ENCODE measurements at places on chromosomes 7 and 10.

DNA sequence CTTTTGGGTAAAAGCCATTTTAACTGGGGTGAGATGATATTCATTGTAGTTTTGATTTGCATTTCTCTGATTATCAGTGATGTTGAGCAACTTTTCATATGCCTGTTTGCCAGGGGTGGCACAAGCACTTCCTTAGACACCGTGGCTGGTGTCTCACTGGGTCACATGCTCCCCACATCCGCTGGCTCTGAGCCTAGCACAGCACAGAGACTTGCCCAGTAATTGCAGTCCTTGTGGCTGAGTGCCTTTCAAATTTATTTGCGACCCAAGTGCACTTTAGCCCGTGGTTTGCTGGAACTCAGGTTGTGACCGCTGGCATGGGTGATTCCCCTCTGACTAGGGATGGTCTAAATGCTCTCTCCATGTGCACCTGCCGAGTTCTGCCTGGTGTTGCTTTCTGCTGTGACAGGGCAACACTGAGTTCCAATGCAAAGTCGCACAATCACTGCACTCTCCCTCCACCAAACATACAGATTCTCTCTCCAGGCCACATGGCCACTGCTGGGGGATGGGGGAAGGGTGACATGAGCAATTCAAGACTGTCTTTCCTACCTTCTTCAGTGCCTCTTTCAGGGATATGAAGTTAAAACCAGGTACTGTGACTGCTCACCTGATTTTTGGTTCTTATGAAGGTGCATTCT is 66.5 kb downstream of the ZNF277 start:
- no peak for DNase-seq

DNA sequence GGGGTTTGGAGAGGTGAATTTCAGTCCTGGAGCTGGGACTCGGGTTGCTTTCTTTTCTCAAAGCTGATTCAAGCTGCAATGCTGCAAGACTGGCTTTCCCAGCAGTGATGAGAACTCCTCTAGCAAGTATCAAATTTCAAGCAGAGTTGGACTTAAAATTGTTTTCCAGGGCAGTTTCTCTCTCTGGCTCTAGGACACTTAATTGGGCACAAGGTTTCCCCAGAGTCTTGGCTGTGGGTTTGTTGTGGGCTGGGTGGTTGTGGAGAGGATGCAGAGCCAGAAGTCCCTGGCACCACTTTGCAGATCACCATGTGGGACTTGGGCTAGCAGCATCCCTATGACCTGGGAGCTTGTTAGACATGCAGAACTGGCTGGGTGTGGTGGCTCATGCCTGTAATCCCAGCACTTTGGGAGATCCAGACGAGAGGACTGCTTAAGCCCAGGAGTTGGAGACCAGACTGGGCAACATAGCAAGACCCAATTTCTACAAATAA is 16.8 kb downstream of the AKR1B15 start:
- no peak for DNase-seq

DNA sequence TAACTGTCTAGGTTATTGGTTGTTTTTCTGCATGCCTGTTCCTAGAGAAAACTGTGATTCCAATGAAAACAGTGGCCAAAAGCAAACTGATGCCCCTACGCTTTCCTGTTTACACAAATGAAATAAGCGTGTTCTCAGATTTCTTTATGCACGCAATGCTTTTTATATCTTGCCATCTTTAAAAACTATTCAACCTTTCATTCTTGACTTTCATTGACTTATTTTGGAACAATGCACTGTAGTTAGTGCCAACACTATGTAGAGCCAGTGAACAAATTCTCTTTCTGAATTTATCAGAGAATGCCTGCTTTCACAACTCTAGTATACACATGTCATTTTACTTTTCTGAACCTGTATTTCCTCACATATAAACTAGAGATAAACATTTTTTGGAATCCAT is 86.6 kb downstream of the CABCOCO1 start:
- DNase-seq: no peak

DNA sequence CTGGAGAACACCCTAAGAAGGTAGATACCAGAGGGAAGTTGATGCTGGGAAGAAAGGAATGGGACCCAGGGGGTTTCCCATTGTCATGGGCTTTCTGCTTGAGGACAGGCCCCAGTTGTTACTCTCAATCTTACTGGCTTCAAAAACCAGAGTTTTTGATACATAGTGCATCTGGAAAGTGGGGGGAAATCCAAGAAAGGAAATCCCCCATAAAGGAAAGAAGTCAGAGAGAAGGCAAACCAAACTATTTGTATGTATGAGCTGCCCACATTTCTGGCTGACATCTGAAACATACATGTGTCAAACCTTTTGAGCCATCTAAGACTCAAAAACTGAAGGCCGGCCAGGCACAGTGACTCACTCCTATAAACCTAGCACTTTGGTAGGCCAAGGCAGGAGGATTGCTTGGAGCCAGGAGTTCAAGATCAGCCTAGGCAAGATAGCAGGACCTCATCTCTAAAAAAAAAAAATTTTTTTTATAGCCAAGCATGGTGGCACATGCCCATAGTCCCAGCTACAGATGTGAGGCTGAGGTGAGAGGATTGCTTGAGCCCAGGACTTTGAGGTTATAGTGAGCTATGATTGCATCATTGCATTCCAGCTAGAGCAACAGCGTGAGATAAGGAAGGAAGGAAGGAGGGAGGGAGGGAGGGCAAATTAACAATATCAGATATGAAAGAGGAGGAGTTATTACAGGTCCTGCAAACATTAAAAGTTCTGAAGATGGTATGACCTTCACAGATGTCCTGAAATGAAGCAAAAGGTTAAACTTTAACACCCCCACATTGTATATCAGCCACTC is 6.7 kb upstream of the COA1 start:
- no peak for DNase-seq

DNA sequence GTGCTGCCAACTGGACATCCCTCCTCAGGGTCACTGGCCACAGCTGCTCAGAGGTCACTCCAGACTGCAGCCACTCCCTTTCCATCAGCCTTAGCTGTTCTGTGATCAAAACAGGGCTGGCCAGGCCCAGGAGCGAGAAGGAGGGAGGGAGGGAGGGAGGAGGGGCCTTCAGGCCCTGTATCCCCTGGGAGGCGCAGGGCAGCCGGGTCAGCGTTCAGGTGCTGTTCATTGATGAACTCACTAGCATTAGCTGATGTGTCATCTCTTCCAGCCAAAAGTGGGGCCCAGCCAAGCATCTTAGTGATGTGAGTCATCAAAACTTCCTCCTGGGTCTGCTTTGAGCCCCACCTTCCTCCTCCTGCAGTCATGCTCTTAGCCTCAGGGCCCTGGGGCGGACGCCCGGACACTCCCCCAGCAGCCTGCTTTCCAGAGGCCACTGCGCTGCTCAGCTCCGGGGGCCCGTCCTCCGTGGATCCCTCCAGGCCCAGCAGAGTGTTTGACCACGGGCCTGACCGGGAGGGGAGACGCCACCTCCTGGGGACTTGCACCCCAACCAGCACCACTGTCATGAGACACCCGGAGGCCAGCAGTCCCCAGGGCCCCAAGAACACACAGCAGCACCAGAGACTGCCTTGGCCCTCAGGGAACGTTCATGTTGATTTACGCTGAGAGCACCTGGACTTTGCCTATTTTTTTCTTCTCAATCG is 149.2 kb downstream of the PRKAG2 start:
- no peak for DNase-seq

DNA sequence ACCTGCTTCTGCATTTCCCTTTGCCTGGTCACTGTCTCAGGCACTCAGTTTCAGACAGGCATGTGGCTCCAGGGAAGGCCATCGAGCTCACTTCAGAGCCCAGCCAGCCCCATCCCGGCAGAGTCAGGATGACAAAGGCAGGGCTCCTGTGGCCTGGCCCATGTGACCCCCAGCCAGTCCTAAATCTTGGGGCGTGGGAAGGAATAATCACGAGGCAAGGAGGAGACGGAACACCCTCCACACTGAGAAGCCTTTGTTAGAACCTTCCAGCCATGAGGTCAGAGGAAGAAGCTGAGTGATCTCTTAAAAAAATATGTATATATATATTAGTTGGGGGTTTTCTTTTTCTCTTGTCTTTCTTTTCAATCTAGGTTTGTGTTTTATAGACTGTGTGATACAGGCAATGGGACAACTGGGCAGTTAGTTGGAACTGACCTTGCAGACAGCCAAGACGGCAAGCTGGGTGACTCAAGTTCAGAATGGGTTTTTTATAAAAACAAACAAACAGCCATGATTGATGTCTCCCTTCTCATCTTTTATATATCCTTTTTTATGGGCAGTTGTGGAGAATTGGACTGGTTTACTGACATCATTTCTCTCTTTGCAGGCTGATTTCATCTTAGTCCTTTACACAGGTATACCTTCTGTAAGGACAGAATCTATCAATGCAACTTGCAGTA is 60.8 kb downstream of the CHN2 start:
- DNase-seq: no peak

GRCh38 chr10:59674215-59674836 is 35.3 kb downstream of the SLC16A9 start:
- no peak for DNase-seq

- no peak for DNase-seq
Measured at GRCh38 chr7:132475037-132475668, 101.1 kb downstream of the PLXNA4 start.

DNA sequence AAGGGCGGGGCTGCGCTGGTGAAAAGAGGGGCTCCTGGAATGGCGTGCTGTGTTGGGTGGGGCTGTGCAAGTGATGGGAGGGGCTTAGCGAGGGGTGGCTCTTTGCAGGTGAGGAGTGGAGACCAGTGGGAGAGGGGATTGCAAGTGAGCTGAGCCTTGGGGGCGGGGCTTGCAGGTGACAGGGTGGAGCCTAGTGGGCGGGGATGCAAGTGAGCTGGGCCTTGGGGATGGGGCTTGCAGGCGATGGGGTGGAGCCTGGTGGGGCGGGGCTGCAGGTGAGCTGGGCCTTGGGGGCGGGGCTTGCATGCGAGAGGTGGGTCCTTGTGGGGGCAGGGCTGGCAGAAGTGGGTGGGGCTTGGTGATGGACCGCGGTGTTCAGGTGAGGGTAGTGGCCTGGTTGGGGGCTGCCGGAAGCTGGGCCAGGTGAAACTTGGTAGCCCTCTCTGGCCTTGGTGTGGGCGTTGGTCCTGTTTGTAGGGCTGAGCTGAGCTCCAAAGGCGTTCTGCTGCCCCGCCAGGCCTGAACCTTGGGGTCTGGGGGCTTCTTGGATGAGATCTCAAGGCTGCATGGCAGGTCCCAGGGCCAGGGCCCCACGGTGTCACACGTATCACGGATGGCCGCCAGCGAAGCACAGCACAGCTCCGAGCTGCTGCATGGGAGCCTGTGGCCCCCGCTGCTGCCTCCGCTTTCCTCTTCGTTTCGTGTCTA is 743 bp upstream of the PITRM1 start:
- DNase-seq: no peak

DNA sequence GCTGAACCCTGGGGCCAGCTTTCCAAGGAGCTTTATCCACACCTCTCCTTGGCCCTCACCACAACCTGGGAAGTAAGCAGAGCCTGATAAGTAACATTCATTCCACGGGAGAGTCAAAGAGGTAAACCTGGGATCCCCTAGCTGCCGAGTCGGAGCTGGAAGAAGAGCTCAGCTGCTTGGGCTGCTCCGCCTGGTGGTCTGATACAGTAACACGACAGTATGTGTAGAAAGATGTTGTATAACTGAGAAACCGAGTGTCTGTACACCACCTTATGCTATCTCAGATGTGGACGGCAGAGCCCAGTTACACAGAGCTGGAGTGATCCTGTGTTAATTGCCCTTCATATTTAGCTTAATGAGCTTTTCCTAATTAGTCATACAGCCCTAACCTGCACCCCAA is 151.3 kb upstream of the KMT2E start:
- DNase-seq: peak; percentile 28

GRCh38 chr7:114703677-114704076 is 218.2 kb upstream of the MDFIC start:
- no peak for DNase-seq

GRCh38 chr10:69464801-69465401 is 13.6 kb downstream of the TSPAN15 start:
- DNase-seq: no peak

GRCh38 chr7:105985672-105986215 is 22.7 kb downstream of the CDHR3 start:
- DNase-seq: no peak

DNA sequence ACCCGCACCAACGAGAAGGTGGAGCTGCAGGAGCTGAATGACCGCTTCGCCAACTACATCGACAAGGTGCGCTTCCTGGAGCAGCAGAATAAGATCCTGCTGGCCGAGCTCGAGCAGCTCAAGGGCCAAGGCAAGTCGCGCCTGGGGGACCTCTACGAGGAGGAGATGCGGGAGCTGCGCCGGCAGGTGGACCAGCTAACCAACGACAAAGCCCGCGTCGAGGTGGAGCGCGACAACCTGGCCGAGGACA is 1.6 kb downstream of the VIM start:
- DNase-seq: peak; percentile 38

DNA sequence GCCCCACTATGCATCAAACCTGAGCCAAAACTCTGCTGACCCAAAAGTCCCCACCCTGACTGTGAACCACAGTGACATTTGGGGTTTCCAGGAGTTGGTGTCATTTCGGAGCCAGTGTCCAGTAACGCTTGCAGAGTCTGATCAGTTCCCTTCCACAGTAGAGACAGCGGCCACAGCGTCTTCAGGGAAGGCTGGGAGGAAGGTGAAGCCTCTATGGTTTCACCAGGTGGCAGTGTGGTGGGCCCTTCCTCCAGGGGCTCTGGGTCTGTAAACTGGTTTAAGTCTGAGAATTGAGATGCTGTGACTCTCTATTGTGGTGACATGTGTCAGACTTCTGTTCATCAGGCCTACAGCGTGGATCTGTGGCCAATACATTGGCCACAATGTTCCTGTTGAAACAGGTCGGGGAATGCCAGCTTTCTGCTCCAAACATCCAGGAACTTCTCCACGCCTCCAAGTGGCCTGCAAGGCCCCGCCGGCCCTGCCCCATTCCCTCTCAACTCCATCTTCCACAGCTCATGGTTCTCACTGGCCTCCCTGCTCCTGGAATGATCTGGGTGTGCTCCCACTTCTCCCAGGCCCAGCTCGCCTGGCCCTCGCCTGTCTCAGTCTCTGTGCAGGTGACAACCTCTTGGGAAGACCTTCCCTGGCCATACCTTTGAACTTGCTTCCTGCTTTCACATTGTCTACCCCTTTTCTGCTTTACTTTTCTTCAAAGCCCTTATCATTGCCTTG is 124.5 kb upstream of the FAM20C start:
- DNase-seq: no peak

DNA sequence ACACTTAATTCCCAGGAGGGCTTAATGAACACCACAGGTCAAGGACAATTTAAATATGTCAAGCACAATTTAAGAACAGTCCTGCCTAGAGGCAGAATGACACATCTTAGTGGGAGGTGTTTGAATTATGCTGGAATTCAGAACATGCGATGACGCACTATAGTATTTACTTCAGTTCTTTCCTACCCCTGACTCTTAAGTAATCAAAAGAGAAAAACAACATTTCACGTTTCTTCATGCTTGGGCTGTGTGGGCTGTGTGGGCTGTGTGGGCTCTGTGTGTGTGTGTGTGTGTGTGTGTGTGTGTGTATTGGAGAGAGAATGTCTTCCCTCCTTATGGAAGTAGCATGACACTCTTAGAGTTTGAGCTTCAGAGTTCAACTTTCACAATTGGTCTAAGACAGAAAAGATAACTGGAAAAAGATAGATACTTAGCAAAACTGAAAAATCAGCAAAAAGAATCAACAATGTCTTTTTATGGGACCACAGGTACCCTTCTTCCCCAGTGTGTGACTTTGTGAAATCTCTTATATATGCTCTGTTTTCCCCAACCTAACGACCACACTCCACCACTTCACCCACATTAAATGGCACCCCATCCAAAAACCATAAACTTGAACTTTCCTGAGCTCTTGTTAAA is 33.7 kb upstream of the CABCOCO1 start:
- DNase-seq: no peak
